Stomach (tissue), 19 donors: ENCODE measurements at places on chromosomes 4 and X. TPM values are rescaled to one million over a fixed set of nuclear protein-coding genes. Genes with fewer than 3 reads are reported as not detected.

ZAR1 gene
- not detected for polyA plus RNA-seq

XK gene
- 2.2 TPM for polyA plus RNA-seq

RNF150 gene
- polyA plus RNA-seq: 0.61 TPM

CENPVL3 gene
- not detected for polyA plus RNA-seq

ANKRD17 gene
- polyA plus RNA-seq: 6.9 TPM

TRIM75 gene
- polyA plus RNA-seq: not detected
